GM12892 (cell line): ENCODE measurements at places on chromosomes 1 and 21.

GRCh38 chr21:43853851-43854772, 10.9 kb upstream of the AGPAT3 start:
- no peak for DNase-seq

DNA sequence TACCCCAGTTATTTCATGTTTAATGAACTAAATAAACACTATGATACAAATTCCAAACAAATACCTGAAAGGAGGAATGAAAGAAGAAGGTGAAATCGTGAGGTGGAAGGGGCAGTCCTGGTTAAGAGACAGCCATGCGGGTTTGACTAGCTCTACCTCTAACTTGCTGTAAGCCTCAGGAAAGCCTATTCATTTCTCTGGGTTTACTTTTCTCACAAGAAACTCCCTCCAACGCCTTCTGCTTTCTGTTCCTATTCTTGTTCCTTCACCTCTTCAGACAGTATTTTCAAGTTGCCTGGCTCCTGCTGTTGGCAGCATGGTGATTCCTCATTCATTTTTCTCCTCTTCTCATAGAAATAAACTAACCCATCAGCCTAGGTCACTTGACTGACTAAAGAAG, 92.4 kb downstream of the NTPCR start:
- no peak for DNase-seq

- DNase-seq = no peak
Observed at GRCh38 chr1:116075990-116076389, 35.2 kb upstream of the MAB21L3 start.

- no peak for DNase-seq
Observed at GRCh38 chr1:182702826-182703524, 18.6 kb upstream of the RGS8 start.

- DNase-seq = no peak
Observed at GRCh38 chr1:31642366-31642765, 2.3 kb downstream of the PEF1 start.

DNA sequence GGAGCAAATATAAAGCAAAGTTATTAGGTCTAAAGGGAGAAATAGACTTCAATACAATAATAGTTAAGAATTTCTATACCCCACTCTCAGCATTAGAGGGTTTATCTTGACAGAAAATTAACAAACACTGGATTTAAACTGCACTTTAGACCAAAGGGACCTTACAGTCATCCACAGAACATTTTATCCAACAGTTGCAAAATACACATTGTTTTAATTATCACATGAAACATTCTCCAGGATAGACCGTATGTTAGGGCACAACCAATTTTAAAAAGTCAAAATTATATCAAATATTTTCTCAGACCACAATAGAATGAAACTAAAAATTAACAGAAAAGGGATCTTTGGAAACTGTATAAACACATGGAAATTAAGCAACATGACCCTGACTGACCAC, 384.5 kb upstream of the C1orf87 start:
- no peak for DNase-seq

- no peak for DNase-seq
Observed at GRCh38 chr1:147804942-147805723, 44.7 kb upstream of the GJA5 start.

GRCh38 chr1:41464885-41465284, 19.6 kb downstream of the EDN2 start:
- no peak for DNase-seq

- no peak for DNase-seq
Observed at GRCh38 chr1:214281720-214282629, 1.0 kb downstream of the SMYD2 start.

GRCh38 chr1:111920221-111921024, 69.0 kb downstream of the KCND3 start:
- DNase-seq = no peak

DNA sequence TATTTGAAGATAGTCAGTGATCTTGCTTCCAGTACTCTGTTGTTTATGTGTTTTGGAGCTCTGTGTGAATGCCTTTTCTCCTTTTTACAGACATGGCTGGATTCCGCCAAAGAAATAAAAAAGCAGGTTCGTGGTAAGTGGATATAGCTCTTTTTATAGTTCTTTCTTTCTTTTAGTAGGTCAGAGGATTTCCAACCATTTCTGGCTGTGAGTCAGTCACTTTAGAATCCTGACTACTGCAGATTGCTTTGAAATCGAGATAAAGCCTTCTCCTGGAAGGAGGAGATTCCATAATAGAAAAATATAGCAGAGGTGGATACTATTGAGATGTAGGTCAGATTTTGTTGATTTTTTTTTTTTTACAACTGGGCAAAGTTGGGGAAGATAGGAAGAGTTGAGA, 97.4 kb downstream of the EPB41 start:
- no peak for DNase-seq
